ENCODE measurements at places on chromosomes 2 and 18.

DNA sequence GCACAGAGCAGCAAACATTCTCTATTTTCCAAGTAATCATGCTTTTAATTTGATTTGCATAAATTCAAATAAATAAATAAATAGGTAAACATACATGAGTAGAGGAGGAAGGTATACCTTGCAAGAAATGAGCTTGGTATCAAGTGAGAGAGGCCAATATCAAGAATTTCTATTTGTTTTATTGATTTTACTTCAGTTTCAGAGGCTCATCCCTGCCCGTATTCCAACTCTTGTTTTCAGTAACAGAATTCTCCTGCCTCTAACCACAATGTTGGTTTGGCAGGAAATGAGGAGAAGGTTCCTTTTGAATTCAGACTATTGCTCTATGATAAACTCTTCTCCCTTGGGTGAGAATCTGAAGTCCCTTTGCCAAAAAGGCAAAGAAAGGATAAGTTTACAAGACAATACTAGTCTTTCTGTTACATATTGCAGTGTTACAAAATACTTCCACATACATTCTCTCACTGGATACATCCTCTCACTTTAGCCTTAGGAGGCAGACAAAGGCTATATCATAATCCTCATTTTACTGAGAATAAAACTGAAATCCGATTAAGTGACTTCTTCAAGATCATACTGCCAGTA lies 68.3 kb upstream of the ZNF397 start:
- DNase-seq: no peak

DNA sequence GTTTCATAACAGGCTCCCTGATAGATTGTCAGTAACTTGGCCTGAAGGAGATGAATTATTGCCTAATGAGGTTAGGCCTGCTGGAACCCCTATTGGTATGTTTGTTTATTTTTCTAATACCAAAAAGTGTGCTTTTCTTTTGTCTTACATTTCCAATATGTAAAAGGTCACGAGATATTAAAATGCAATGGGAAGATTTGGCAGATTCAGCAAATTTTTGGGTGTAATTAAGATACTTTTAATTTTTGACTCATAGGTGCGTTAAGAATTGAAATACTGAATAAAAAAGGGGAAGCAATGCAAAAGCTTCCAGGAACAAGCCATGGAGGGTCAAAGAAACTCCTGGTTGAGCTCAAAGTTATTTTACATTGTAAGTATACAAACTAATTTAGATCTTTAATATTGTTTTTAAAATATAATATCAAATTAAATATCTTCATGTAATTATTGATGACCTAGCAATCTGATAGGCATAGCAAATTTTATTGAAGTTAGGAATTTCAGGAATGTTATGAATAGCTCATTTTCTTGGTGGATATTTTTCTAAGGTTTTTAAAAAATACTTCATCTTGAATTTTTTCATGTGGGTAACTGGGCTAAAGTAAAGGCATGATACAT lies 52.1 kb downstream of the SMCHD1 start:
- DNase-seq: no peak

- no peak for DNase-seq
These were observed 254.3 kb downstream of the ACKR3 start for GRCh38 chr2:236823963-236824362.

DNA sequence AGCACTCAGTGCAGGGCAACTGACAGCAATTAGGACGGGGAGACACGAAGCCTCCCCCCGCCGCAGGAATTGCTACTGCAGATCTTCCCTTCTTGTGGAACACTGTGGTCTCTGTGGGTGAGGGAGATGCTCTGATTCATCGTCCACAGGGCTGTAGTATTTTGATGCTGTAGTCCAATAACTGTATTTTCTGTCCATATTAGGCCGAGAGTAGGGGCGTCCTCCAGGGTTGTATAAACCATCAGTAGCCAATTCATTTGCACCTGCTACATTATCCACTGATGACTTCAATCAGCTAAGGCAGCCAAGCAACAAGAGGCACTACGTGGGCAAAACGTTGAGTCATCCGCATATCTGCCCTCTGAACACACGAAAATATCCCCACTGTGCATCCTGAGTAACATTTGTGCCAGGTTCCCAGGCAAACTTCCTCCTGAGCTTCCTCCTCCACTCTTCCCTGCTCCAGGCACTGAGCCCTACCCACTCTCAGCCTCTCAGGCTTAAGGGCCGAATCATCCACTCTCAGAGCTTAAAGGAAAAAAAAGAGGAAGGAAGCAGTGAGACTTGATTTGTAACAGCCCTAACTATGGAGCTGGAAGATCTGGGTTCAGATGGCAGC lies 62.1 kb downstream of the LBH start:
- DNase-seq: peak; percentile 98

- DNase-seq: no peak
These were observed 94.0 kb upstream of the SULT1C3 start for GRCh38 chr2:108145557-108146326.

DNA sequence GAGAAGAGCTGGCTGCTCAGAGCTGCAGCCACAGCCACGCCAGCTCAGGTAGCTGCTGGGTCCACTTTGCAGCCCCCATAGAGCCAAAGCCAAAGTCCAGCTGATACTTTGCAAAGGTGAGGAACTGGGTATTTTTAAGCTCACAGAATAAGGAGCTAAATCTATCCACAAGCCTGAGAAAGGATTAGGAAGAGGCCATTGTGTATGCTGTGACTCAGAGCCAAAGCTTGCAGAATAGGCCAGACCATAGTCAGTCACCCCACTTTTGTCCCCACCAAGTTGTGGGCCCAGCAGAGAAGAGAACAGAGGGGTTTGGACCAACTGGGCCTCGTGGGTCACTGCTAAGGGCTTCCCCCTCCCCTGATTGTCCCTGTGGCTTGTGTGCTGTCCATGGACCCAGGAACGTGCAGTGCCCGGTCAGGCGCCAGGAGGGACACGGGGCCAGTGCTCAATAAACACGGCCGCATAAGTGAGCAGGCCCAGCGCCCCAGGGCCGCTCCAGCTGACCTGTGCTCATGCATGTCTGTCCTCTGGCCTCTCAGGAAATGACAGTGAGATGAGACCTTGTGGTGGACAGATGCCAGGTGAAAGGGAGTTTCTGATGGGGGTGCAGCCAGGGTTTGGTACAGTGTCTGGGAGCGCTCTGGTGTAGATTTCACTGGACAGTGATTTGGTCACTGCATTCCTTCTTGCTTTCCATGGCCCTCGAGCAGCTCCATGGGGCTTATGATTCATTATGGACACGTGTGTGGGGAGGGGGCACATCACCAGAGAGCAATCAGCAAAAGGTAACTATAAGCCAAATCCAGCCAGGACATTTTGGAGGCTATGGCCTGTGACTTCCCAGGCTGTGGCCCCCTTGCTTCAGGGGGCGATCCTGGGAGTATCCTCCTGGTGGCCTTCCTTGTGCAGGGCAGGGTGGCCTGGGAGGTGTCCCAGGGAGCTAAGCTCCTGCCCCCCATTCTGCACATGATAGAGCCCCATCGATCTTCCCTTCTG lies 31.3 kb downstream of the MAL start:
- no peak for DNase-seq
